Thymus (tissue), 14 donors: ENCODE measurements at places on chromosomes 7 and 10.

- H3K4me3 ChIP-seq, result no peak within 1 kb of the TSS
- DNase-seq, result no peak
- no peak within 1 kb of the TSS for H3K27ac ChIP-seq
- H3K4me1 ChIP-seq, result peaks cover 3% of the 10 kb centered on the region
- peaks cover 77% of the 10 kb centered on the region for H3K27me3 ChIP-seq
Measured at GRCh38 chr7:128910569-128910945, at the start of gene KCP. Gene KCP (minus strand): TSS chr7:128910709. CDS start chr7:128910676, 33 bp downstream.

- no peak overlapping the region for H3K4me3 ChIP-seq
- no peaks in the 10 kb centered on the region for H3K36me3 ChIP-seq
- H3K27me3 ChIP-seq, result no peaks in the 10 kb centered on the region
- no peak overlapping the region for H3K27ac ChIP-seq
Measured at GRCh38 chr7:124728610-124729009, 37.0 kb downstream of the GPR37 start.

DNA sequence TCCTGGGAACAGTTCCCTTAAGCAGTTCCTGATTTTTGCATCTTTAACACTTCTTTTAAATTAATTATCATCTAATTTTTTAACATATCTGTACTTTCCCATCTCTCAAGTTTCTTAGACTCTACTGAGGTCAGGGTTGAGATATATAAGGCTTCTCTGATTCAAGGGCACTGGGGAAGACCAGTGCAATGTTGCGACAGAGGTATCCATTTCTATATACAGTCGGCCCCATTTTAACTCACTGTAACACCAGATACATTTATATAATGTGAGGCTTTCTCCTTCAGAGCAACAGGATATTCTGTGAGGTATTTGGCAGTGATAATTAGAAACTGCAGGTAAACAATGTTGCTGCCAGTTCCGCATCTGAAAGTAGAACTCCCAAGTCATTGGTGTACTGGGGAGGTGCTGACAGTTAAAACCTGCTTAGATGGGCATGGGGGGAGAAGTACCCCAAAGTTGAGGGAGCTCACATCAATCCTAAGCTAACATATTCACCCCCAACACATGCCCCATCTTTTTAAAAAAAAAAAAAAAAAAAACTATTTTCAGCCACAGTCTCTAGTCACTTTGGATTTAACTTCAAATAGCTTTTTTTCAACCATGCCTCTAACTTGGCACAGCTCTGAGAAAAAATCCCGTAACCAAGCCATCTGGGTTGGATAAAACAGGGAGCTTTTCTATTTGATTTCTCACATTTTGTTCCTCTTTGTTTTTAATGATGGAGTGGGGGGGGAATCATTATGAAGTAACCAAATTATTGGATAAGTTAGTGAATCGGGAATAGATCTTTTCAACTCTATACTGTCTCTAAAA lies 62.9 kb downstream of the REEP3 start:
- DNase-seq, result no peak
- H3K36me3 ChIP-seq, result no peaks in the 10 kb centered on the region

DNA sequence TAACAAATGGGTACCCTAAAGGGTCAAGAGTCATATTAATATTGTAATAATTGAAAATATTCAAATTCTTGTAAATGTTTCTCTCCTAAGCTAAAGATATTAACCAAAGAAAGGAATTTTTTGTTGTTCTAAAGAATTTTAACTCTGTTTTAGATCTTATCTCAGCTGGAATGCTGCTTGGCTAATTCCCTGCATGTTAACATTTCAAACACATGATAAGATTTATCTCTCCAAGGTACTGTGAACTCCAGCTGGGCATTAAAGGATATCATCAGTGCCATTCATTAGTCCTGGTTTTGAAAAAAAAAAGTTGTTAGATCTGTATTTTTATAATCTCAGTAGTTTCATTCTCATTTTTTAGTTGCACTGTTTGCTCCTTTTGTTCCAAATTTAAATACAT lies 76.9 kb downstream of the MAPK8 start:
- H3K4me3 ChIP-seq, result no peak overlapping the region
- no peaks in the 10 kb centered on the region for H3K36me3 ChIP-seq
- DNase-seq, result no peak
- H3K27me3 ChIP-seq, result no peaks in the 10 kb centered on the region

GRCh38 chr7:41688012-41688625 lies 14.8 kb downstream of the INHBA start:
- H3K27me3 ChIP-seq, result no peaks in the 10 kb centered on the region
- H3K36me3 ChIP-seq, result no peaks in the 10 kb centered on the region
- no peak overlapping the region for H3K4me3 ChIP-seq
- H3K4me1 ChIP-seq, result no peaks in the 10 kb centered on the region
- H3K27ac ChIP-seq, result no peak overlapping the region

DNA sequence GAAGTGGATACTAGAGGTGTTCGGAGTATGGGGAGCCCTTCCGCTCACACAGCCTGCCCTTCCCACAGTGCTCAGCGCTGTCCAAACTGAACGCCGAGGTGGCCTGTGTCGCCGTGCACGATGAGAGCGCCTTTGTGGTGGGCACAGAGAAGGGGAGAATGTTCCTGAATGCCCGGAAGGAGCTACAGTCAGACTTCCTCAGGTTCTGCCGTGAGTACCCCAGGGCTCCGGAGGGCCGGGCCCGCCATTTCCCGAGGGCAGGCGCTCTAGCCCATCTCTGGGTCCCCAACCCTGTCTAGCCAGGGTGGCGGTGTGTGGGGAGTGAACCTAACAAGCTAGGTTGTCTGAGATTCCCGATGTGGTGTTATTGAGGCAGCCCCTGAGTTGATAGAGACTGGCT lies 59.1 kb downstream of the GTF2IRD1 start:
- no peaks in the 10 kb centered on the region for H3K4me1 ChIP-seq
- H3K27ac ChIP-seq, result no peak overlapping the region
- H3K4me3 ChIP-seq, result no peak overlapping the region
- H3K27me3 ChIP-seq, result no peaks in the 10 kb centered on the region
- H3K36me3 ChIP-seq, result no peaks in the 10 kb centered on the region
- no peak for DNase-seq
